Heart right ventricle (tissue), 16 donors: ENCODE measurements at places on chromosomes 16 and 17. TPM values are rescaled to one million over a fixed set of nuclear protein-coding genes. Genes with fewer than 3 reads are reported as not detected.

- no peak for DNase-seq
These were observed 510.7 kb downstream of the MAF start for GRCh38 chr16:79089735-79090284.

DNA sequence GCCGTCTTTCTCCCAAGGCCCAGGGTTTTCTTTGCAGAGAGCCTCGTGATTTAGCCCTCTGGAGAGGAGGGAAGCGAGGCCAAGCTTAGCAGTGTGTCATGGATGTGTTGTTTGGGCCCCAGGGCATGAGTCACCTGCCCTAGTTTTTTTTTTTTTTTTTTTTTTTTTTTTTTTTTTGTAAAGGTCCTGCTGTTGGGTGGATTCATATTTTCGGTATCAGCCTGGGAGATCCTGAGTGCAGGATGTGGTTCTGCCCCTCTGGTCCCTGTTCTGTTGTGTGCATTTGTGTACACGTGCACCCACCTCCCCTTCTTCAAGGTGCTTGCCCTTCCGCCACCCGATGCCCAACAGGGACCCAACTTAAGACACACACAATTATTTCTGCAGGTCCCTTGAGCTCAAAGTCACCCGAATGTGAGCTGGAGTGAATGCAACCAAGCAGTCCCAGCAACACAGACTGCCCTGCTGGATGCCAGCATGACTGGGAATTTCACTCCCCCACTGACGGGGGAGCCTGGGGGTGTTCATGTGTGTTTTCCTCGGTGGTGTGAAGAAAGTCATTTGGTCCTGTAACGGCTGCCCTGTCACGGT lies 265.8 kb upstream of the TNRC6C start:
- DNase-seq: no peak

GRCh38 chr16:75189638-75190245 lies 17.2 kb downstream of the CTRB2 start:
- no peak for DNase-seq

DNA sequence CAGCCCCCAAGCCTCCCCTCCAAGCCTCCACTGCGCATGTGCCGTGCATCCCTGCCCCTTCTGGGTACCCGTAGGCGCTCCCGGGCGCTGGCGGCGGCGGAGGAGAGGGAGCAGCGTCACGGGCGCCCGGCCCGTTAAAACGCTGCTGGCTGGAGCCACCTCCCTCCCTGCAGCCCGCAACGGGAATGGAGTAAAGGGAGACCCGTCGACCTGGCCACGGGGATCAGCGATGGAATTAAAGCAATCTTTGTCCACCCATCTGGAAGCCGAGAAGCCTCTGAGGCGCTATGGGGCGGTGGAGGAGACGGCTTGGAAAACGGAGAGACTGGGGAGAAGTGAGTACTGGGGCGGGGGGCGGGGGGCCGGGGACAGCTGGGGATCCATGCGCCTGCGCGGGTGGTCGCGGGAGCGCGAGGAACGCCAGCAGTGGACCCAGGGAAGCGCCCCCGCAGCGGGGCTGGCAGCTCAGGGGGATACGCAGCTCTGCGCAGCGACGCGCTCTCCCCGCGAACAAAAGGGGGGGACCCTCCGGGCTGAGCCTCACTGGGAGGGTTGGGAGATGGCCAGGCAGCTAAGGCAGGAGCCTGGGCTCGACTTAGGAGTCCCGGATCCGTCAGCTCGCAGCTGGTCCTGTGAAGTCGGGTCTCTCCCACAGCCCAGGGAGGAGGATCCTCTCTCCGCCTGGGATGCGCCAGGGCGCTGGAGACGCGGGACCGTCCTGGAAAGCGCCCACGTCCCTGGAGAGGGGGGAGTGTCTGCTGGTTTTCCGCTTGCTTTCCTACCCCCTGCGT lies at the start of gene BMERB1:
Gene BMERB1, plus strand, starts transcription at position 164 of the 791 bp plus-strand sequence. Its CDS starts 66 bp downstream, at position 230.
- DNase-seq: peak; percentile 78

- DNase-seq: no peak
These were observed 187.3 kb downstream of the CDH13 start for GRCh38 chr16:82814059-82814458.

- DNase-seq: no peak
These were observed 13.2 kb downstream of the JPT2 start for GRCh38 chr16:1691276-1691675.

The CARD14 gene
- 0.12 TPM for polyA plus RNA-seq

- no peak for DNase-seq
These were observed 37.5 kb downstream of the RBFOX3 start for GRCh38 chr17:79573196-79573896.

The NPW gene
- polyA plus RNA-seq: not detected

GRCh38 chr16:54049591-54050458 lies 236.8 kb downstream of the IRX3 start:
- no peak for DNase-seq

DNA sequence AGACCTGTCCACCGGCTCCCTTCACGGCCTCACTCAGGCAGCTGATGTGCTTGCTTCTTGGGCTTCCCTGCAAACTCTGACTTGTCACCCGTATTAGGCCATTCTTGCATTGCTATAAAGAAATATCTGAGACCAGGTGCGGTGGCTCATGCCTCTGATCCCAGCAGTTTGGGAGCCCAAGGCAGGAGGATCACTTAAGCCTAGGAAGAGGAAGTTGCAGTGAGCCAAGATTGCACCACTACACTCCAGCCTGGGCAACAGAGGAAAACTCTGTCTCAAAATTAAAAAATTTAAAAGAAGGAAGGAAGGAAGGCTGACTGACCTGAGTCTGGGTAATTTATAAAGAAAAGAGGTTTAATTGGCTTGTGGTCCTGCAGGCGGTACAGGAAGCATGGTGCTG lies 17.0 kb downstream of the SOST start:
- DNase-seq: no peak

The MFAP4 gene
- polyA plus RNA-seq: 27.5 TPM

- no peak for DNase-seq
These were observed 56.6 kb downstream of the RAP1GAP2 start for GRCh38 chr17:2852729-2853282.

The CACNG3 gene
- not detected for polyA plus RNA-seq

- DNase-seq: no peak
These were observed 4.6 kb upstream of the ADCY7 start for GRCh38 chr16:50261707-50262235.
